AG20443 (cell line): ENCODE measurements at places on chromosomes 11 and 22.

GRCh38 chr11:108224366-108224765, 1.5 kb downstream of the ATM start:
- no peak for DNase-seq

DNA sequence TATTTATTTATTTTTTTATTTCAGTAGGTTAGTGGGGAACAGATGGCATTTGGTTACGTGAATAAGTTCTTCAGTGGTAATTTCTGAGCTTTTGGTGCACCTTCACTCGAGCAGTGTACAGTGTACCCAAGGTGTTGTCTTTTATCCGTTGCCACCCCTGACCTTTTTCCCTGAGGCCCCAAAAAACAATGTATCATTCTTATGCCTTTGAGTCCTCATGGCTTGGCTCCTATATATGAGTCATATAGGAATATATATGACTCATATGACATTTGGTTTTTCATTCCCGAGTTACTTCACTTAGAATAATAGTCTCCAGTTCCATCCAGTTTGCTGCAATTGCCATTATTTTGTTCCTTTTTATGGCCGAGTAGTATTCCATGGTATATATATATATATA, 763.9 kb downstream of the NTM start:
- no peak for DNase-seq

- no peak for DNase-seq
Measured at GRCh38 chr22:48741540-48741939, 1086.1 kb downstream of the BRD1 start.

GRCh38 chr22:50674130-50674500, 1.5 kb downstream of the SHANK3 start:
- peak; percentile 18 for DNase-seq

DNA sequence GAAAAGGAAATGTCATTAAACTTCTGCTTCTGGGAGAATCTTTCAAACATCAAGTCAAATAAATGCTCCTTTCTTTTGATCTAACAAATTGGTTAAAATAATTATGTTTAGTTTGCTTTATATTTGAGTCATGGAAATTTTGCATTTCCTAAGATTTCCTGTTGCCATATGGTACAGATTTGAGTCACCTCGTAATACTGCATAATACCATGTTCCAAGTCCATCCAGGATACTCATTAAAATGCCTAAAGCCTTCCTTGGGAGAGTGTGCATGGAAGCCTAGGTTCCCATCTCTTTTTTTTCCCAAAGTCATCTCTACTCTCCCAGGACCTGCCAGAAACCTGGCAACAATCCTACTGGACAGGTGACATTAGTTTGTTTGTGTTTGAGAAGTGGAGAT, 4.2 kb downstream of the OR9I1 start:
- no peak for DNase-seq

GRCh38 chr11:64885367-64886286, 7.2 kb upstream of the EHD1 start:
- no peak for DNase-seq

DNA sequence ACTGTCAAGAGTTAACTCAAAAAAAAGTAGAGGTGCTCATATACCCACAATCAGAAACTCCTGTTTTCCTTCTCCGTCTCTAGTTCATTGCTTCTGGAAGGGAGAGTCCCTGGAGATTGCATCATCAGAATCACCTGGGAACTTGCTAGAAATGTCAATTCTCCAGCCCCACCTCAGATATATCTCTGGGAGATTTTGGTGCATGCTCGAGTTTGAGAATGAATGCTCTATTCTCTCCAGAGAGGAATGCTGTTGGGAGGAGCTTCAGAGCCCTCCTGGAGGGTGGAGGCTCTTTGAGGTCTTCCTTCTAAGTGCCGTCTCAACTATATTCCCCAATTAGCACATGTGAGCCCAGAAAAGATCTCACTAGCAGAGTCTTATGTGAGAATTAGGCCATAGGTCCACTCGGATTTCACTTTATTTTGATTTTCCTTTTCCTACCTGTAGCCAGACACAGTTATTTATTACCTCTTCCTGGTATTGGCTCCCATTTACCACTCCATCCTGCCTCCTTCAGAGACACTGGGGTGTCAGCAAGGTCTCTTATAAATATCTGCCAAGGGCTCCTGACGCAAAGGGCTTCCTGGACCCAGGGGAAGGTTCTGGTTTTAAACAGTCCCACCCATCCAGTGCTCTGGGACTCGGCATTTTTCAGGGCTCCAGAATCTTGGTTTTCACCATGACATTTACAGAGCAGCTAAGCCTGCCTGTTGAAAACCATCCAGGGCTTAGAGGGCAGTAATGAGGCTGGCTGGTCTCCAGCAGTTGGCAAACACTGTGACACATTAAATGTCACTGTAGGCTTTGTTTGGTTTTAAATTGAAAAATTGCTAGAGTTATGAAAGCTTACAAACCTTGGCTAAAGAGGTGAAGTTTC, 136.2 kb downstream of the CD44 start:
- peak; percentile 54 for DNase-seq

- no peak for DNase-seq
Measured at GRCh38 chr11:93216511-93217101, 18.8 kb upstream of the SLC36A4 start.

GRCh38 chr22:47594836-47595521, 832.5 kb downstream of the TBC1D22A start:
- DNase-seq, result no peak

- no peak for DNase-seq
Measured at GRCh38 chr11:7281079-7281478, 29.4 kb downstream of the SYT9 start.

DNA sequence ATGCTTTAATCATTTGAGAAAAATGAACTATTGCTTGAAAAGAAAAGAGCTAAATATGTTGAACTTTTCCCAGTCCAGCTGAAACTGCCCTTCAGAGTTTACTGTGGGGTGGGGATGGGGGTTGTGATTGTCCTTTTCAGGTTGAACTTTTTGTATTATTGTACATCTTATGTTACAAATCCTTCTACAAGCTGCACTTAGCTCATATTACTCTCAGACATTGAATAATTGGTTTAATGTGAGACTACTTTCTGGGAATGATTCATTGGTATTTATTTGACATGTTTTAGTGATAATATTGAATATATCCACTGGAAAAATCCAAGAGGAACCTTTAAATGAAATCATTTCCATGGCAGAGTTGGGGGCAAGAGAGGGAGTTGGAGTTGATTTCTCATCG, 84.9 kb downstream of the ATXN10 start:
- DNase-seq, result no peak

- no peak for DNase-seq
Measured at GRCh38 chr11:70007796-70008195, 70.3 kb upstream of the ANO1 start.

DNA sequence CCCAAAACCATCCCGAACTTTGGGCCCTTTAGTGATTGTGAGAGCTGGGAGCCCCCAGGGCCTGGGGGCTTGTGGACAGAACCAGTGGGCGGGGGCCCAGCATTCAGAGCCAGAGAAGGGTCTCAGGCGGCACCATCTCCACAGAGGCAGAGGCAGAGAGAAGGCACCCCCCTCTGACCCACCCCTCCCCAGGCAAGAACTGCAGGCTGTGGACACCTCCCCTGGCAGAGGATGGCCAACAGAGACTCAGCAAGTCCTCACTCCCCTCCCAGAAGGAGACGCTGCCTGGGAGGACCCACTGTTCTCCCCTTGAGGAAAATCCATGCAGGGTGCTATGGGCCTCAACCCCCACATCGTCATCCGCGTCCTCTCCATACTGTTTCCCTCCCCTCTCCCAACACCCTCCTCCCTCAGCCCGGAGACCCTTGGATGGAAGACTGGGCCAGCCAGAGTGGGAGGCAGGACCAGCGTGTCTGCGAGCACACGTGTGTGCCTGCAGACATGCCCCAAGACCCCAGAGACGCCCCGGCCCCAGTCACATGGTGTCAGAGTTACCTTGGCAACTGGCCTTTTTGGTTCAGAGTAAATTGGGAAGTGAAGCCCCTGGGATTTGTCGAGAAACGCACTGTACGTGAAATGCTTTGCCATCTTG, 42.6 kb downstream of the KCNC1 start:
- no peak for DNase-seq

DNA sequence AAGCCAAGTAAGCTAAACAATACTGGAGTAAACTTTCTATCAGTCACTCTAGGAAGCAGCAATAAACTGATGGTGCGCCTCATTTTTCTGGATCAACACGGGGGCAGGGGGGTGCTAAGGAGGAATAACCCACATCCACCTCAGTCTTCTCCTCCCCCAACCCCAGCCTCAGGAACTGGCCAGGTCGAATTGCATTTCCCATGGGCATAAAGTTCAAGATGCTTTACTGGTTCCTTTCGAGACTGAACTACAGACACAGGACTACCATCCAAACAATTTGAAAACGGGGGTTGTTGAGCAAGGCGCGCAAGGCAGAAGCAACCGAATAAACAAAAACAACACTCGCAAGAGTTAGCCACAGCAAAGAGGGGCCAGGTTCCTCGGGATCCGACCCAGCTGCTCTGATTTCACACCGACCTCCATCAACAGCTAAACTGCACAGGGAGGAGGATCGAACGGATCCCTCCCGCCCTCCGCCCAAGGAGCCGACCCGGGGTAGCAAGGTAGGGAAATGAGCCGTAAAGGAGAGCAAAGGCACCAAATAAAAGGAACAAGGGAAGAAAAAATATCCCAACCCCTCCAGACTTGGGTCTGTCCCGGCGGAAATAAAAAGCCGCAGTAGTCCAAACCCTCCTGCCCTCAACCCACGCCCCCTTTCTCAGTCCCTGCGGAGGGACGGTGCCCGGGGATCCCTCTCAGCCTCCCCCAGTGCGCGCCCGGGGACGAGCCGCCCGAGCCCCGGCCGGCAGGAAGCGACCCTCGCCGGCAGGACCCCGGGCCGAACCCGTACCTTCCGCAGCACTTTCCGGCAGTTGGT, 801 bp downstream of the SESN3 start:
- DNase-seq, result no peak

- DNase-seq, result peak; percentile 44
Measured at GRCh38 chr11:12272821-12273617, 104.4 kb upstream of the PARVA start.

- DNase-seq, result no peak
Measured at GRCh38 chr11:90171359-90171758, 36.9 kb downstream of the NAALAD2 start.

DNA sequence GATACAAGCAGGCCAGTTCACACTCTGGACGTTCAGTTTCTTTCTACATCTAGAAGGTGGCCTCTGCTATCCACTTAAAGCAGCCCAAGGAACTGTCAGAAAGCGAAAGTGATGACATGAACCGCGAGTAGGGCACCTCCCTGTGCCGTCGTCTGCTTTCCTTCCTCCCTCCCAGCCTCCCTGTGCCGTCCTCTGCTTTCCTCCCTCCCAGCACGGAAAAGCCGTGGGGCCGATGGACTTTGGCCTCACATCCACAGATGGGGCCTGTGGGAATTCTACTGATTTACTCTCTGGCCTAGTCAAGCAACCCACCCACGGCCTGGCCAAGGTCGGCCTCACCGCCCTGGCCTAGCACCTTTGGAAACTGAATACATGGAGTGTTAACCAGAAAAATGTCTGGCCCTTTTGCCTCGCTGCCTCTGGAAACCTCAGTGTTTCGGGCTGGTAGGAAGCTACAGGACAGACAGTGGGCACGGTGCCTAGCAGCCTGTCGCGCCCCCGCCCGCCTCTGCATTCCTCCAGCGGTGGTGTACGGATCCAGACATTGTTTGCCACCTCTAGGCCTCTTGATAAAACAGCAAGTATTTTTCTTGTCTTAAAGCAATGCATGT, 14.2 kb downstream of the PEX26 start:
- peak; percentile 83 for DNase-seq

- DNase-seq, result no peak
Measured at GRCh38 chr22:42655693-42656092, 6.5 kb upstream of the CYB5R3 start.

DNA sequence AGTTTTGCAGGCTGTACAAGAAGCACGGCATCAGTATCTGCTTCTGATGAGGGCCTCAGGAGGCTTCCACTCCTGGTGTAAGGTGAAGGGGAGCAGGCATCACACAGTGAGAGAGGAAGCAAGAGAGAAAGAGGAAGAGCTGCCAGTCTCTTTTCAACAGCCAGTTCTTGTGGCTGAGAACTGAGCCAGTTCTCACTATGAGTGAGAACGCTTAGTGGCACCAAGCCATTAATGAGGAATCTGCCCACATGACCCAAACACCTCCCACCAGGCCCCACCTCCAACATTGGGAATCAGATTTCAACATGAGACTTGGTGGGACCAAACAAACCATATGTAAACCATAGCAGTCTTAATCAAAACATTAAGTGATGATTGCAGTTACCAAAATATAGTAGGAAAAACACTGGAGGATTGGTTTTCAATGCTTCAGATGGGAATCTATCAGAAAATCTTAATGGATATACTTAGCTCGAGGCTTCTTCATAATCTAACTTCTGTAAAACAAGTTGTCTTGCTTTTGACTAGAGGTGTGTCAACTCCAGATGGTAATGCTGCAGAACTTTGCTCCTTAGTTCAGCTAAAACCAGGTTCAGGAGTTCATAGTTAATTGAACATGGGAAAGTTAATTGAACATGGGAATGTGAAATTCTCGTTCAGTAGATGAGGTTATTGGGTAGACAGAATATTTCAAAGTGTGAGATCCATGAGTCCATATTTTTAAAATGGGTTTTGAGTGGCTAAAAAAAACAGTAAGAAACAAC, 12.2 kb downstream of the FAR1 start:
- DNase-seq, result no peak

GRCh38 chr11:10447445-10447844, 7.6 kb upstream of the AMPD3 start:
- DNase-seq, result no peak

DNA sequence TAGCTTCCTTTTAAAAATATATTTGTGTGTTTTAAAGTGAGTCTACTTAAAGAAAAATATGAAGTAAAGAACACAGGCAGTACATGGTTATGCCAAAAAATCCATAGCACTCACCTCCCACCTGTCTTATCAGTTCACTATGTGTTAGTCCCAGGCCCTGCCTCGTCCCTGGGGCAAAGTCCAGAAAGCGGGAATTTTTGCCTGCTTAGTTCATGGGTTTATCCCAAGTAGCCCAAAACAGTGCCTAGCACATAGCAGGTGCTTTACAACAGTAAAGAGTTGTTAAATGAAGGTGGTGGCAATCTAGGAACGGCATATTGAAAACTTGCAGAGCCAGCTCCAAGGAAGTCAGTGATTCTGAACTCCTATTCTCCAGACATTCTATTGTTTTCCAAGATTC, 154.0 kb downstream of the MN1 start:
- DNase-seq, result no peak

DNA sequence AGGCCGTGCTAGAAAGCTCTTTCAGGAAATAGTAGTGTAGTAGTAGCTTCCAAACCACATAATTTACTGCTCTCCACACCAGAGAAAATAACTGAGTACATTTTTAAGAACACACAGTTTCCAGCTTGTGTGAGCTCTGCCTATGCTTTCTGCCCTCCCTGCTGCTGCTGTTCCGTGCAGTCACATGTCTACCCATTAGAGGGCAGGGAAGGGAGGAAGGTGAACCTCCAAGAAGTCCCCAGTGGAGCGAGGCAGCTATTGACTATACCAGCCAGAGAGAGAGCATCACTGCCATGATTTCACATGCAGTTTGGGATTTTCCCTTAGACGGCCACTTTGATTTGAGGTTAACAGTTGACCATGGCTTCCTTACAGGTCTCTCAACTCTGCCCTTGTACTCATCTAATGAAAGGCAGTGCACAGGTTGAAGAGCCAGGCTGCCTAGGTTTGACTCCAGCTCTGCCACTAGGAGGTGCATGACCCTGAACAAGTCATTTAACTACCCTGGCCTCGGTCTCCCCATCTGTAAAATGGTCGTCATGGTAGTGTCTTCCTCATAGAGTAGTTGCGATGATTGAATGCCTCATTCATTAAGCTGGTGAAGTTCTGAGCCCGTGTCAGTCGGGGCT, 19.7 kb upstream of the CTTN start:
- DNase-seq, result no peak
